ENCODE measurements at places on chromosomes 5 and 9. TPM values are rescaled to one million over a fixed set of nuclear protein-coding genes. Genes with fewer than 3 reads are reported as not detected.

The FCN2 gene
- total RNA-seq, result 0.32 TPM

The GABRB2 gene
- total RNA-seq, result 1.1 TPM

DNA sequence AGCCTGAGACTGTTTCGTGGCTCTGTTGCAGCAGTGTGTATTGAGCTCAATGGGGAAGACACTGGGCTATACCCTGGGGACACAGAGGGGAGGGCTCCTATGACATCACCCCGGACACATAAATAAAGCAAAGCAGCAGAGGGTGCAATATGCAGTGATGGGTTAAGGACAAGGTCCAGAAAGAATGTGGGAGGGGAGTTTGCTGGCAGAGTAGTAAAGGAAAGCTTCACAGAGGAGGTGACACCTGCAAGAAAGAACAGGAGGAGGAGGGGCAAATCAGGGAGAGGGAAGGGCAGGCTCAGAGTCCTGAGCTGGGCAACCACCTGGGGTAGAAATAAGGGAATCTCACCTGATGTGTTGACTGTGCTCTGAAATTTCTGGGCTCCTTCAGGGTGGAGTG is 35.3 kb upstream of the CDKN2AIPNL start:
- DNase-seq, result no peak

DNA sequence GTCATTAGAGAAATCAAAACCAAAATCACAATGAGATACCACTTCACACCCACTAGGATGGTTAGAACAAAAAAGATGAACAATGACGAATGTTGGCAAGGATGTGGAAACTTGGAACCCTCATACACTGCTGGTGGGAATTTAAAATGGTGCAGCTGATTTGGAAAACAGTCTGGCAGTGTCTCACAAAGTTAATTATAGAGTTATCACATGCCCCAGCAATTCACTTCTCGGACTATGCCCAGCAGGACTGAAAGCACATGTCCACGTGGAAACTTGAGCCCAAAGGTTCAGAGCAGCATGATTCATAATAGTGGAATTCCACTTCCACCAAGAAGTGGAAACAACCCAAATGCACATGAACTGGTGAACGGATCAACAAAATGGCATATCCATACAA is 85.0 kb upstream of the HRH2 start:
- peak; percentile 56 for DNase-seq

DNA sequence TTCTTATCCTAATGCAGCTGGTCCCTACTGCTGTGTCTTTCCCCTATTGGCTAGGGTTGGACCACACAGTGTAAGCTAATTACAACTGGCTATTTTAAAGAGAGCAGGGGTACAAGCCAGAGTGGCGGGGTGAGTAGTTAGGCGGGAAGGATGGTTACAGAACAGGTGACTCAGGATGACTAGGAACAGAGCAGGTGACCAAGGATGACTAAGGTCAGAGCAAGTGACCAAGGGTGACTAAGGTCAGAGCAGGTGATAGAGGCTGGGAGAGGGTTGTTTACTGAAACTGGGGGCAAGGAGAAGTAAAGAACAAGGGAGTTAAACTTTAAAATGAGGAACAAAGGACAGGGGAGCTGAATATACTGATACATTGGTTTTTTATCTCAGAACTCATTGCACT is 125.4 kb downstream of the PTTG1 start:
- no peak for DNase-seq

GRCh38 chr9:127445851-127446712 is 5.1 kb downstream of the RPL12 start:
- DNase-seq, result no peak

- peak; percentile 57 for DNase-seq
Observed at GRCh38 chr9:89863837-89864236, 259.0 kb downstream of the GADD45G start.

The PFN3 gene
- total RNA-seq, result not detected

The TBC1D9B gene
- 90.0 TPM for total RNA-seq

DNA sequence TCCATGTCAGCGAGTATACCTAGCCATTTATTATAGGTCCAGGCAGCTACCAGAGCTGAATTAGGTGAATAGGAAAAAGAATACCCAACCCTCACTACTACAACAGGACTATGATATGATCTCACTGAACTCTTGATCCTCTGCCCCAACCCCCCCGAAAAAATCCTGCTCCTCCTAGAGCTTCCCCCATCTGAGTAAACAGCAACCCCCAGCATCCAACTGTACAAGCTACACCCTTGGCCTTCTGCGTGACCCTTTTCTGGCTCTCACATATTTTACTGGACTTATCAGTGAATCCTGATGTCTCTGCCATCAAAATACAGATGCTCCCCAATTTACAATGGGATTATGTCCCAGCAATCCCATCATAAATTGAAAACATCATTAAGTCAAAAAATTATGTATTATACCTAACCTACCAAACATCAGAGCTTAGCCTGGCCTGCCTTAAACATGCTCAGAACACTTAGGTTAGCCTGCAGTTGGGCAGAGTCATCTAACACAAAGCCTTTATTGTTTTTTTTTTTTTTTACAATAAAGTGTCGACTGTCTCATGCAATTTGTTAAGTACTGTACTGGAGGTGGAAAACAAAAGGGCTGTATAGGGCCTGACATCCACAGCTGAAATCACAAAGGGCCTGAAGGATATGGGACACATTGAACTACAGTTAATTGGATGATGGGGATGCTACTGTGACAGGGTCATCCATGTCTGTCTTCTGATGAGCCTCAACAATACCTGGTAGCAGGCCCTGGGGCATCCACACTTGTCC is 128.9 kb upstream of the ERCC6L2 start:
- no peak for DNase-seq

The IRF1 gene
- total RNA-seq, result 36.1 TPM

DNA sequence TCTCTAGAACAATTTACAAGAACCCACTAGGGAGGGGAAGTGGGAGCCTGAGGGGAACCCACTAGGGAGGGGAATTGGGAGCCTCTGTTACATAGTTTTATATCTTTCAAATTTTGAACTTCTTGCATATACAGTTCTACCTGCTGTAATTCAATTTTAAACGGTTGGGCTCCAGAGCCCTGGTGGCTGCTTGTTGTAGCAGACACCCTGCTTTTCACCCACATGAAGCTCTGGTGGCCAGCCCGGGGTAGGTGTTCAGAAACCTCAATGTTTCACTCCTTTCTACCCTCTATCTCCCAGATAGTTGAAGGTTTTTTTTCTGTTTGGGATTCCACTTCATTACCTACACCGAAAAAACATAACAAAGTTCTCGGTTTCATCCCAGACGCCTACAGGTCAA is 124.4 kb downstream of the TMEM174 start:
- no peak for DNase-seq

The MCTP1 gene
- total RNA-seq, result 103 TPM

DNA sequence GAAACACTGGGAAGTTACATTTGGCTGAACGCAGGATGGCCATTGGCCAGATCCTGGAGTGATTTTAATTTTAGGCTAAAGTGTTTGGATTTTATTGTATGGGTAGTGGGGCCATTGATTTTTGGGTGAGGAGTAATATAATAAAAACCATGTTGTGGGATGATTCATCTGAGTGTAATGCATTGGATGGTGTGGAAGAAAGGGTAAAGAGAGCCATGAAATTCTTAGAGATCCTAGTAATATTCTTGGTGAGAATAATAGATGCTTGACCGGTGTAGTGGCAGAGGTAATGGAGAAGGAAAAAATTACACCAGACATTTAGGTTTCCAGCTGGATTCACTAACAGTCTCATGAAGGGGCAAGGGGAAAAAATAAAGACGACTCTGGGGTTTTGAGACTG is 158.1 kb downstream of the NPR3 start:
- no peak for DNase-seq

The SLC27A6 gene
- total RNA-seq, result 0.16 TPM

DNA sequence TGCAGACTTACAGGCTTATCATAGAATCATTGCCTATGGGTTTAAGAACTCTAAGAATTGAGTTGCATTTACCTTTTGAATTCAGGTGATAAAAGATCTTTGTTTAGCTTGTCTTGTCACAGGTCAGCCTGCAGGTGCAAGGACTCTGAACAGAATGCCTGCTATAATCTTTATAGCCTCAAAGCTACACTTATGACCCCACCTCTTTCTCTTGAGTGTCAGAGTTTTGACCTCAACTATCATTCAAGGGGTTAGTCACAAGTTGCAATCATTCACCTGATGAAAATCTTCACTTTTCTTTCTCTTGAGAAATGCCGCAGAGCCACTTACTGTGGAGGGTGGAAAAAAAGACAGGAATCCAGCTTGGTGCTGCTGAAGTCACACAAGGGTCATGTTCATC is 49.5 kb downstream of the ERCC6L2 start:
- DNase-seq, result no peak

DNA sequence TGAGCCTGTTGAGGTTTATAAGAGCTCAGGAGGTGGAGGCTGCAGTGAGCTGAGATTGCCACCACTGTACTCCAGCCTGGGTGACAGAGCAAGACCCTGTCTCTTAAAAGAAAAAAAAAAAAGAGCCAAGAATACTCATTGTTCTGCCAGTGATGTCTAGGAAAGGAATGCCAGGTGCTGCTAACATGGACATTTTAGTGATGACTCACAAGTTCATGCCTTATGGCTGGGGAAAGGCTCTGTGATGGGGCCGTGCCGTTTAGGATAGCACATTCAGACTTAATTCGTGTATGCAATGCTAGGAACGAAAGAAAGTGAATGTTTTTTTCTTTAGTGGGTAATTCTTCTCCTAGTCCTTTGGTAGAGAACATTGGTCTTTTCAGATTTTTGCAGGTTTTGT is 134.2 kb downstream of the ARHGAP26 start:
- DNase-seq, result no peak

DNA sequence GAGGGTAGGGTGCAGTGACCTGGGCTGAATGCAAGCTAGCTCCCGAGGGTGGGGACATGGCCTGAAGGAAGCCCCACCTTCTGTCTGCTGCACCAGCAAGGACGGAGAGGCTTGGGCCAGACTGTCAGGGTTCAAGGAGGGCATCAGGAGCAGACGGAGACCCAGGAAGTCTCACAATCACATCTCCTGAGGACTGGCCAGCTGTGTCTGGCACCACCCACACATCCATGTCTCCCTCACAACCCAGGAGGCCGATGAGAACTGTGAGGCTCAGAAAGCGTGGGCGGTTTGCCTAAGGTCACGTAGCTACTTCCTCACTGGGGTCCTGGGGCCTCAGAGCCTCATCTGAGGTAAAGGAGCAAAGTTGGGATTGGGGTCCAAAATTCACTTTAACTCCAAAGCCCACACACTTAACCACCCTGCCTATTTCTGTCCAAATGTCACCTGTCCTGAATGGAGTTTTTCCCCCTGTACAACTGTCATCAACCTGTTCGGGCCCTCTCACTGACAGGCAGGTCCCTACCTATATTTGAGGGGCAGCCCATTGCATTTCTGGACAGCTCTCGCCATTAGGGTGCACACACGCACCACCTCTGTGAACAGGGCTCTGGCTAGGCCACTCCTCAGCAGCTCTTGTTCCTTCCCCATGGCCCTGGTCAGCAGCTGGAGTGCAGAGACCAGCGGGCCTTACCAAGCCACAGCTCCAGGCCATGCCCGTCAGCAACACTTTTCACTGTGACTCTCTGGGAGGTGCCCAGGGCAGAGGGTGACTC is 3.4 kb downstream of the IL13 start:
- DNase-seq, result peak; percentile 59

The HRH2 gene
- 12.6 TPM for total RNA-seq

- DNase-seq, result no peak
Observed at GRCh38 chr5:122844910-122845228, 544 bp upstream of the SNX24 start.

DNA sequence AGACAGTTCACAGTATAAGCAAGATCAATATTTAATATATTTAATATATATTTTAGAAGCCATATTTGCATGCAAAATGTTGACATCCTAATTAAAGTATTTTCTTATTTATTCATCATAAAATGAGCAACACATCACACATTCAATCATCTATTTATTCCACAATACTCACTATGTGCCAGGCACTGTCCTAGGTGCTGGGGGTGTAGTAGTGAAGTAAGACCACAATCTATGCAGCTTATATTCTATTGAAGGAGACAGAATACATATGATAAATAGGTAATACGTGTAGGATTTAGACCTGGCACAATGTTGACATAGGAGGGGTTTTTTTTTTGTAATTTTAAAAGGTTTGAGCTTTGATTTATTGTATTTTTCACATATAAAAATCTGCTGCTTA is 63.1 kb downstream of the GRIN3A start:
- DNase-seq, result no peak

DNA sequence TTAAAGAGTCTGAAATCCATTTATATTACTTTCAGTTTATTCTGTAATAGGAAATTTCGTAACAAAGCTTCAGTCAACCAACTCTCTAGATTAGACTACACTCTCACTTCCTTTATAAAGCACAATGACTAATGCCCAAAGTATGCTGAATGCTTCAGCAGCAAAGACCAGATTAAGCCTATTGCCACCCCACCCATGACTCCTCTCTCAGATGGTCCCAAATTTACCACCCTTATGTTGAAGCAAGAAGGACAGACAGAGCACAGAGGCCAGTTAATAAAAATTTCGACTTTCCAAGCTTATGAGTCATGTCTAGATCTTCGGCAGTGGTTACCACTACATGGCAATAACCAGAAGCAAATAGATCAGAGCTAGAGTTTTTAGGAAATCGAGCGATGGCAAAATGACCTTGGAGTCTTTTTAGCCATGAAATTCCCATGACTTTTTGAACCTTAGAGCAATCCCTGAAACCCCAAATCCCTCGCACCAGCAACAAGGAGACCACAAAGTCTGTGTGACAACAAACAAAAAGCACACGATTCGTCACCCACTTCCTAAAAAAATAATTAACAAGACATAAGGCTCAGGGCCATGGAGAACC is 287.8 kb upstream of the RASA1 start:
- DNase-seq, result no peak

GRCh38 chr9:83367326-83367725 is 170.9 kb downstream of the FRMD3 start:
- no peak for DNase-seq

DNA sequence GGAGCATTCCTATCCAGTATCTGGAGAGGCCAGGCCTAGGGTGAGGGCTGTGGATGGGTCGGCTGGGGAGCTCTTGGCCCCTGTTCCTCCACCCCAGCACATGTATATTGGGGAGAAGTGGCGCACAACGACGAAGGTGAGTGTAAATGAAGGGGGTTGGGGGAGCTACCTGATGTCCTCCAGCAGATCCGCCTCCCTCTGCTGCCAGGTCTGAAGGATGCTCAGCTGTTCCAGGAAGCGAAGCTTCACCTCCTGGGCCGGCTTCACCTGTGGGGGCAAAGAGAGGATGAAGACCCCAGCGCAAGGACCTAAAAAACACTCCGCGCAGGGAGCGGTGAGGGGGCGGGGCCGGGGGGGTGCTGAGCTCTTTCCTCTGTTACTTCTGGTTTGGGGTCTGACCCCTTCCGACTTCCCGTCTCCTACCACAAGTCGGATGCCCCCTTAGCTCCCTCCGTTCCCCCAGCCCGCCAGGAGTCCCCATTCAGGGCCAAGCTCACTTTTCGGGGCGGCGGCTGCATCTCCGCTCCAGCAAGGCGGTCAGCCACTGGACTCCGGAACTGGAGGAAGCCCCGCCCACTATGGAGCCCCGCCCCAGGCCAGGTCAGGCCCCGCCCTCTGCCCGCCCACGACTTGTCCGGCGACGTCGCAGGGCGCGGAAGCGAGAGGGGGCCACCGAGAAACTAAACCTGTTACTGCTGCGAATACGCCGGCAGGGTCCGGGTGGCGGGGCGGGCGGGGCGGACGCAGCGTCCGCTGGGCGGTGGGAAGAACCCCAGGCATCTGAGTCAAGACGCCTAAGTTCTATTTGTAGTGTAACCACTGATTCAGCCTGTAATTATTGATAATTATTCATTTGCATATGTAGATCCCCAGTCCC is at the start of gene FCHSD1:
Gene FCHSD1 (minus strand): TSS at position 568 of the 877 bp plus-strand sequence. CDS start 50 bp downstream, at position 518.
- DNase-seq, result peak; percentile 92
